Placental pericyte (primary cell): ENCODE measurements at places on chromosomes 1 and 21. TPM values are rescaled to one million over a fixed set of nuclear protein-coding genes. Genes with fewer than 3 reads are reported as not detected.

GNG4 gene
- total RNA-seq = 0.44 and 3.4 TPM in 2 replicates

MRPL37 gene
- 88.8 and 118 TPM in 2 replicates for total RNA-seq

MYOC gene
- total RNA-seq = not detected in 2 replicates

PPP1R15B gene
- total RNA-seq = 37.0 and 47.1 TPM in 2 replicates

KCNE2 gene
- 0.14 TPM in 1 of 2 replicates, not detected in the other for total RNA-seq

NUDT4B gene
- 40.9 and 57.8 TPM in 2 replicates for total RNA-seq

CA14 gene
- not detected in 2 replicates for total RNA-seq

KISS1 gene
- total RNA-seq = not detected in 2 replicates

HSF2BP gene
- total RNA-seq = 1.6 and 4.4 TPM in 2 replicates

DYRK3 gene
- 41.4 and 62.4 TPM in 2 replicates for total RNA-seq

CNTN2 gene
- total RNA-seq = not detected in 2 replicates

ANGPTL7 gene
- total RNA-seq = 0.88 TPM in 1 of 2 replicates, not detected in the other

LCE1D gene
- not detected in 2 replicates for total RNA-seq

RIMKLA gene
- total RNA-seq = under 0.01 TPM in 1 of 2 replicates, not detected in the other

ZNF695 gene
- total RNA-seq = 0.44 and 5.0 TPM in 2 replicates

SPRR4 gene
- not detected in 2 replicates for total RNA-seq
